ENCODE measurements at places on chromosomes 1 and 21.

- DNase-seq, result no peak
Measured at GRCh38 chr1:26774462-26774861, 13.3 kb upstream of the PIGV start.

DNA sequence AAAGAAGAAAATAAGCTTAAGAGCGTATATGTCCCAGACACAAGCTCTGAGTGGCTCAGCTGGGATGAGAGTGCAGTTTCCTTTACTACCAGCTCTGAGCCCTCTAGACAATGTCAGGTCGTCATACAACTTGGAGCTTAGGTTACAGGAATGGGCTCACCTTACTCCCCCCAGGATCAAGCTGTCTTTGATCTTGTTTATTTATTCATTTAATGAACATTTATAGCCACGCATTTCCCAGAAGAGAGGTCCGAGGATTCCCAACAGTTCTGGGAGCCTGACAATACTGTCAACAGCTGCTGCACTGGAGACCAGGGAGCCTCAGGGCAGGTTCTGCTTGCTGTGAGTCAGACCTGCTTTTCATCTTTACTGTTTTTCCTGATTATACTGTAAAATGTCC is 378.9 kb downstream of the PLPP3 start:
- DNase-seq, result no peak

GRCh38 chr1:41341772-41342562 is 19.3 kb upstream of the FOXO6 start:
- peak; percentile 19 for DNase-seq

DNA sequence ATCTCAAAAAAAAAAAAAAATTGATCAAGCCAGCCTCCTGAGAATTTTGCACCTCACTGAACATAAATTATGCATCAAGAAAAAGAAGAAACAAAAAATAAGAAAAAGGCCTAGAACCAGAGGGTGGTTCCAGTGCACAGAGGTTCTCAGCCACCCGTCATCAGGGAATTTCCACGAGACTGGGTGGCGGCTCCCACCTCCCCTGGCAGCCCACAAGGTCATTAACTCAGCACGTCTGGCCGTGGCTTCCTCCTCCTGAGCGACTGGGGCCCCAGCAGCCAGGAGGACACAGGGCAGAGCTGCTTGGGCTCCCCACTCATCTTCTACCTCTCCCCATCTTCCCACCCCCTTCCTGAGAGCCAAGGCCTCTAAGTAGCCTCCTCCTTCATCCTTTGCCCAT is 15.7 kb upstream of the TMEM51 start:
- no peak for DNase-seq

DNA sequence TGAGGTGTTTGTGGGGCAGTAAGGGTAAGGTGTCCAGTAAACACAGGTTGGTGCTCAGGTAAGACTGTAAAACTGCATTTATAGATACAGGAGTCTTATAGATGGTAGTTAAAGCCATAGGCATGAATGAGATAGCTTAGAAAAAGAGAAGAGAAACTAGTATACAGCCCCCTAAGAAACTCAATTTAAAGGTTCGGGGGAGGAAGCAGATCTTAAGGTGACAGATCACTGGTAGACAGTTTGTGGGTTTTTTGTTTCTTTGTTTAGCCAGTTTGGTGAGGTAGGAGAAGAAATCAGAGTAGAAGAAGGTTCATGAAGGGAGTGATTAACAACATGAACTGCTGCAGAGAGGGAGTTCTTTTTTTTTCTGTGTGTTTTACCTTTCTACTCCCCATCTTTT is 6.1 kb upstream of the AGO3 start:
- DNase-seq, result no peak

DNA sequence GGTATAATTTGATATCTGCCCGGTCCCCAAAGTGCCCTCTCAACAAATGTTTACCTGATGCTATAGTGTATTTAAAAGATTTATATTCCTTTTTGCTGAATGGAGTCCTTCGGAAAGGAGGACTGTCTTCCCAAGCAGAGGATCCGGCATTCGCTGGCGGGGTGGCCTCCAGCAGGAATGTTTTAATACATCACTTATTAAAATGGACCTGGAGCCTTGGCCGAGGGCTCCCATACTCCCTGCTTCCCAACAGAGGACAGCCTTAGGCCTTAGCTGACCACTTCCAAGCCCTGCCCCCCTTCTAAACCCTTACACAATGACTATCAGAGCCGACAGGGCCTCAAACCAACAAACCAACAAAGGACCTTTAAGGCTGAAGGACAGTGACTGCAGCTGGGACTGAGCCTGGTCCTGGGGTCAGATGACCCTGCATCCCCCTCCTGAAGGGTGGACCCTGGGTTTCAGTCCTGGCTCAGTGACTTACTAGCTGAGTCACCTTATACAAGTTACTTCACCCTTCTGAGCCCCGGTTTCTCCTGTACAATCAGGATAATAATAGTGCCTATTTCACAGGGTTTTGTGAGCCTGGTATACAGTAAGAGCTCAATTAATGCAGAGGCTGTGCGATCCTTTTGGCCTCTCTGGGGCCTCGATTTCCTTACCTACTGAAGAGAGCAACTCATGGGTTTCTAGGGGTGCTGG is 5.6 kb downstream of the CAMK2N1 start:
- peak; percentile 72 for DNase-seq

GRCh38 chr1:232868793-232869491 is 63.7 kb downstream of the MAP10 start:
- no peak for DNase-seq

DNA sequence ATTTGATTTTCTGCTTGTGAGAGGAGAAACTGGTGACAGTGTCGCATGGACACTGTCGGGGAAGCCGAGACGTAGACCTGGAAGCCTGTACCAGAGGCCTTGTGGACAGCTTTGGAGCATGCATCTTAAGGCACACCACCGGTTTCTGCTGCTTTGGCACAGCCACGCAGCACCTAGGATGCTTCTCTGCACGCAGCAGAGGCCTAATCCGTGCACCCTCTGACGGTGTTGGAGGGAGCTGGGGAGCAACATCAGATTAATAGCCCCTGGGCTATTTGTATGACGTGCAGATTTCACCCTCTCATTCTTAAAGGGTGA is 30.3 kb downstream of the TEX35 start:
- no peak for DNase-seq
